Lower lobe of right lung (tissue), 2 donors: ENCODE measurements at places on chromosomes 1 and 21. TPM values are rescaled to one million over a fixed set of nuclear protein-coding genes. Genes with fewer than 3 reads are reported as not detected.

DNA sequence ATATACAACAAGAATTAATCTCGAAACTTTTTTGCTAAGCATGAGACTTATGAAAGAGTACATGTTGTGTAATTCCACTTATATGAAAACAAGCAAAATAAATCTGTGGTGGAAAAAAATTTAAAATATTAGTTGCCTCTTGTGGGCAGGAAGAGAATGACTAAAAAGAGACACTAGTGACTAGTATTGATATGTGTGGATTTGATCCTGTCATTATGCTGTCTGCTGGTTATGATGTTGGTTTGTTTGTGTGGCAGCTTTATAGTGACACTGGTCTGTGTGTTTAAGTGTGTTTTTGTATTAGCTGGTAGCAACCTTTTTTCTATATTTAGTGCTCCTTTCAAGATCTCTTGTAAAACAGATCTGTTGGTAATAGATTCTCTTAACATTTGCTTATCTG, 267.8 kb upstream of the NRIP1 start:
- no peaks in the 10 kb centered on the region for H3K4me1 ChIP-seq
- no peaks in the 10 kb centered on the region for H3K36me3 ChIP-seq
- H3K4me3 ChIP-seq: no peak overlapping the region
- no peaks in the 10 kb centered on the region for H3K27me3 ChIP-seq
- no peak for DNase-seq
- no peak overlapping the region for H3K27ac ChIP-seq

- H3K27me3 ChIP-seq: no peaks in the 10 kb centered on the region
- peaks cover 97% of the 10 kb centered on the region for H3K36me3 ChIP-seq
- H3K4me3 ChIP-seq: no peak overlapping the region
- H3K4me1 ChIP-seq: peaks cover 8% of the 10 kb centered on the region
- no peak for DNase-seq
Measured at GRCh38 chr1:160238408-160238807, 23.9 kb downstream of the DCAF8 start.

- no peak overlapping the region for H3K27ac ChIP-seq
- H3K27me3 ChIP-seq: no peaks in the 10 kb centered on the region
Measured at GRCh38 chr1:55943012-55943411, 636.4 kb downstream of the PLPP3 start.

DNA sequence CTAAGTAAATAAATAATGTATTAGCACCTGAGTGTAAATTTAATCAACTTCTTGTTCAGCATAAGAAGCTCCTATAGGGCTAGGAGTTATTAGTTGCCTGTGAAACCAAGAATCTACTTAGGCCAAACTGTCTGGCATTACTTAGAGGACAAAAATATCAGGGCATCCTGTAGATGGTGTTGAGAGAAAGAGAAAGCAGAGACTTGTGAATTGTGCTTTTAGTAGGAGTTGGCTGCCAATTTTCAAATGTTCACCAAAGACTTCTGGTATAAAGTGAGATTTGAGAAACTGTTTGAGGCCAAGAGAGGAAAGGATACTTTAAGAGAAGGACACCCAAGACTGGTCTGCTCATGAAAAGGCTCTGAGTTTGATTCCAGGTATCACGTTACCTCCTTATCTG, 315.5 kb upstream of the DEPDC1 start:
- no peak overlapping the region for H3K4me3 ChIP-seq
- no peaks in the 10 kb centered on the region for H3K4me1 ChIP-seq

DNA sequence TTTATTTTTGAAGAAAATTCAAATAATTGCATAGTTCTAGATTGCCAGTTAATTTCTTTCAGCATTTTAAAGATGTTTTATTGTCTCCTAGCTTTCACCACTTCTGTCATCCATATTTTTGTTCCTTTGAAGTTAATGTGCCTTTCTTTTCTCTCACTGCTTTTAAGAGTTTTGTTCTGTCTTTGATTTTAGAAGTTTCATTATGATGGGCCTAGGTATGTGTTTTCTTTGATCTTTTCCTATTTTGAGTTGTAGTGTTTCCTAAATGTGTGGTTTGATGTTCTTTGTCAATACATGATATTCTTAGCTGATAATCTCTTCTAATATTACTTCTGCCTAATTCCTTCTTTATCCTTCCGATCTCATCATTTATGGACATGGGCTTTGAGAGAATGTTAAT, 378.7 kb downstream of the DISC1 start:
- no peak overlapping the region for H3K4me3 ChIP-seq
- H3K27me3 ChIP-seq: no peaks in the 10 kb centered on the region
- no peak for DNase-seq
- H3K4me1 ChIP-seq: no peaks in the 10 kb centered on the region
- H3K36me3 ChIP-seq: no peaks in the 10 kb centered on the region

Gene GJA9
- total RNA-seq: not detected

Gene CDC20
- total RNA-seq: 2.4 TPM
